ENCODE measurements at places on chromosomes 12 and 14.

DNA sequence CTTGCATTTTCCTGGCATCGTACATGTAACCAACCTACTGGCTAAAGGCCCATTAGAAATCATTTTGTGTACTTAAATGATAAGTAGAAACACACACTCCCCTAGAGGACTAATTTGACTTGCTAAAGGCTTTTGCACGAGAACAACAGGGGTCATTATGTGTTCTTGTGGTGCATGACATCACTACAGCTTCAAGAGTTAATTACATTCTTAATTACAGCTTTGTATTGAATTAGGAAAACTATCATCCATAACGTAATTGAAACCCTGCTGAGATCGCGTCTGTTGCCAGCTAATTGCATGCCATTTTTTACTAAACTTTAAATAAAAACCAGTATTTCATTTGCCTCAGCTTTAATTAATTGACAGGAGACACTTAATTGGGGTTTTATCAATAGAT lies 51.4 kb downstream of the TMEM132C start:
- no peak for DNase-seq

DNA sequence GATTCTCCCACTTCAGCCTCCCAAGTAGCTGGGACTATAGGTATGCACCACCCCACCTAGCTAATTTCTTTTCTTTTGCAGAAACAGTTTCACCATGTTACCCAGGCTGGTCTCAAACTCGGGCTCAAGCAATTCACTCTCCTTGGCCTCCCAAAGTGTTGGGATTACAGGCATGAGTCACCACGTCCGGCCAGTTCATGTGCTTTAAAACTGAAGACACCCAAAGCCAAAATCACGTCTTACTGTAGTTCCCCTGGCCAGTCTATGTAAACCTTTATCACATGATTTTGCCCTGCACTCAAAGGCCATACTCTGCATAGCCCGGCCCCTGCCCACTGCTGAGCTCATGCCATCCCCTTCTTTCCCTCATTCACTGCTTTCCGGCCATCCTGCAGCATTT lies 4.5 kb downstream of the ALKBH2 start:
- no peak for DNase-seq

DNA sequence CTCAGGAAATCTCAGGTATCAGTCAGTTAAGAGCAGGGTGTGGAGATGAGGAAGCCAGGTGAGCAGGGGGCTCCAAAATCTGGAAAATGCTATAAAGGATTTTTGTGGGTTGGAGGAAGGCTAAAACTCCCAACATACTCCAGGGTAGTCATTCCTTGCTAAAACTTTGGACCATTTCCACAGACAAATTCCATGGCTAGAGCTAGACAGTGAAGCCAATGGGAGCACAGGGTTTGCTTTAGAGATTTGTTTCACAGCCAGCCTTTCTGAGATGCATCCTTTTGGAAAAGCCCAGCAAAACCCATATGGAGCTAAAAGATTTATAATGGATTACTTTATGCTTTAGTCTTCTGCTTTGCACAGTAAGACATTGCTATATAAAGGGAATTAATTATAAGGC lies 146.5 kb downstream of the SAMD4A start:
- DNase-seq = no peak

GRCh38 chr12:128792398-128792797 lies 31.4 kb downstream of the SLC15A4 start:
- no peak for DNase-seq

GRCh38 chr14:102690509-102691286 lies 86.6 kb upstream of the TRAF3 start:
- no peak for DNase-seq

DNA sequence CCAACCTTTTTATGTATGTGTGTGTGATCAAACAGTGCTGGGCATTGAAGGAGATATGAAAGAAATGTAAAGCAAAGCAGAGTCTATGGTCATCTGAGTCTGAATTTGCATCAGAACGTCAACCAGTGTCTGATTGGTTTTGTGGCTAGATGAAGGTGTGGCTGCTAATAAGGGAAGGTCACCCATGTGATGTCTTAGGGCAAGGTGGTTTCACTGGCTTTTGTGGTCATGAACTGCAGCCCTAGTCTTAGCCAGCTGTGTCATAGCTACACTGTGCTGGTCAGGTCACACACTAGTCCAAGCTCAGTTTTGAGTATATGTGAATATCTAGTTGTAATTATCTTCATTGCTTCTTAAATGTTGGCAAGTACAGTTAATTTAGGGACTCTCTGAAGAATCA lies 105.8 kb downstream of the TGFB3 start:
- DNase-seq = no peak

GRCh38 chr12:111196532-111196931 lies 172.4 kb downstream of the PHETA1 start:
- no peak for DNase-seq

- DNase-seq = no peak
These were observed 74.2 kb downstream of the SMOC1 start for GRCh38 chr14:69953266-69953915.

- DNase-seq = no peak
These were observed 41.2 kb downstream of the SLC6A12 start for GRCh38 chr12:172732-173161.

GRCh38 chr14:76644855-76645518 lies 116.3 kb upstream of the VASH1 start:
- DNase-seq = no peak

GRCh38 chr12:122363782-122364181 lies 58.7 kb downstream of the CLIP1 start:
- DNase-seq = no peak

DNA sequence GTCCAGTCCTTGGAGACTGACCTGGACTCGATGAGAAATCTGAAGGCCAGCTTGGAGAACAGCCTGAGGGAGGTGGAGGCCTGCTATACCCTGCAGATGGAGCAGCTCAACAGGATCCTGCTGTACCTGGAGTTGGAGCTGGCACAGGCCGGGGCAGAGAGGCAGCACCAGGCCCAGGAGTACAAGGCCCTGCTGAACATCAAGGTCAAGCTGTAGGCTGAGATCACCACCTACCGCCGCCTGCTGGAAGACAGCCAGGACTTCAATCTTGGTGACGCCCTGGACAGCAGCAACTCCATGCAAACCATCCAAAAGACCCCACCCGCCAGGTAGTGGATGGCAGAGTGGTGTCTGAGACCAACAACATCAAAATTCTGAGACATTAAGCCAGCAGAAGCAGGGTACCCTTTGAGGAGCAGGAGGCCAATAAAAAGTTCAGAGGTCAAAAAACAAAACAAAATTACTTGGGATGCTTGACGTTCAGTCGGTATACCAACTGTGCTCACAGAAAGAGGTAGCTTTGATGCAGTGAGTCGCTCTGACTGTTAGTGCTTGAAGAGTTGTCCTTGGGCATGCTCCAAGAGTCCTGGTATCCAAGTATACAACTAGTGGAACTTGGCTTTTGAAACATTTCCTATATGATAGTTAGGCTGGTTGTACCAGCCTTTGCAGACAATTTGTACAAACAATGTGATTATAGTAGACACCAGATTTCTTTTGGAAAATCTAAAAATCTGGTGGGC lies 4.8 kb downstream of the MED6 start:
- no peak for DNase-seq

- DNase-seq = no peak
These were observed 3.9 kb upstream of the GPR162 start for GRCh38 chr12:6817662-6818157.

GRCh38 chr12:121753844-121754264 lies 39.6 kb downstream of the RHOF start:
- no peak for DNase-seq

DNA sequence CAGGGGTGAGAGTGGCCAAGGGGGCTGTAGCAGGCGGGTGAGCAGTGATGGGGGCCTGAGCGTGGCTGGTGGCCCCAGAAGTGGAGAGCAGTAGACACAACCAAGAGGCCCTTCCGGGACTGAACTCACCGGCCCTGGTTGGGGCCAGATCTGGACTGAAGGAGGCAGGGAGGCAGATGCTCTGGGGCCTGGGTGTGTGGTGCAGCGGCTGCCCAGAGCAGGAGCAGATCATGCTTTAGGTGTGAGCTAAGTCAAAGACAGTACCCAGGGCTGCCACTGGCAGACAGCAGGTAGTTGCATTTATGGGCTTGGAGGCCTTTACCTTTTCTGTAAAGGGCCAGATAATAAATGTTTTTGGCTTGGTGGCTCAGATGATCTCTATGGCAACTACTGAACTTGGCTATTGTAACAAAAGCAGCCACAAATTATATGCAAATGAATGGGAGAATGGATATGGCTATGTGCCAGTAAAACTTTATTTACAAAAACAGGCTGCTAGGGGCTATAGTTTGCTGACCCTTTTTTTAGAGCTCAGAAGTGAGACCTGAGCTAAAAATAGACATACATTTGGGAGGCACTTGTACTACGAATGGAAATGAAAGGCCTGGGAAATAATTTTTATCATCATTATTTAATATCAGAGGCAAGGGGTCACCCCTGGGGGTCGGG lies 25.6 kb downstream of the SETD1B start:
- DNase-seq = no peak

DNA sequence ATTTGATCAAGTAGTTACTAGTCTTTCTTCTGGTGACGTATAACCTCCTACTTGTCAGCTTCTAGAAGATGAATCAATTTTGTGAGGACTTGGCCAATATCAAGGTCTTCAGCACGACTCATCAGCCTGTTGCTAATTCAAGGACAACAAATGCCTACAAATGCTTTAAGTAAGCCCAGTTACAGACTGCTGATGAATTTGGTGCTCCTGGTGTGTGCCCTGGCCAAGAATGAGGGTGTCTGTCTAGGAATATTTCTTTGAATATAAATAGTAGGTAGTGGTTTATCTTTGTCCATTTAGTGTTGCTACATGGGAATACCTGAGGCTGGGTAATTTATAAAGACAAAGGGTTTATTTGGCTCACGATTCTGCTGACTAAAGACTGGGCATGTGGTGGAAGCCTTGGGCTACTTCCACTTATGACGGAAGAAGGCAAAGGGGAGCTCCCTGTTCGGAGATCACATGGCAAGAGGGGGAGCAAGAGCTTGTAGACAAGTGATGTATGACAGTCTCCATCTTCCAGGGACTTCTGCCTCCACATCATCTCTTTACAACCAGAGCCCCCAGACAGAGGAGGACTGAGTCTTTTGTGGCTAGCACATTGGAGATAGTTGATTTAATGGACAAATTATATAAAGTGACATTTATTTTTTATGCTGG lies 180.2 kb downstream of the CRADD start:
- no peak for DNase-seq

DNA sequence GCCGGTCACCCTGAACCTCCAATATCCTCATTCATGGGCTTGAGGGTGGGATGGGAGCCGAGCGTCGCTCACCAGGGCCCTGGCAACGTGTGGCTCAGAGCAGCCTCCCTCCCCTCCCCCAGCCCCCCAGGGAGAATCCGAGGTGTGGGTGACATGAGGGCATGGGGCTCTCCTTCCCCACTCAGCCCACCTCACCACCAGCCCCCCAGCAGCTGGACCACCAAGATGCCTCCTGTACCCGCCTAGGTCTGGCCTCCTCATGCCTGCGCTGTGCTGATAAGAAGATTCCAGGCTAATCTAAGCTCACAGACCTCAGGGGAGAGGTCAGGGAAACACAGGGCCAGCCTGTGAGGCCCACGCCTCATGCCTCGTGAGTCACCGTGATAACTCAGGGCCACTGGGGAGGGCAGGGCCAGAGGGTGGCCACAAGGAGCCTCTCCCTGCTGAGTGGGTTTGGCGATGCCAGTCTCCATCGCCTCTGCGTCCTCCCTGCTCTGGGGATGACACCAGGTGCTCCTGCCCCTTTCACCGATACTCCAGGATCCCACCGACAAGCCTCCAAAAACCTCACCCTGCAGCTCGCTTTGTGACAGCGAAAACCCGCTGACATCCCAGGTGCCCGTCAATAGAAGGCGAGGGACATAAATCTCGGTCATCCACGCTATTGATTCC lies 56.9 kb downstream of the TESC start:
- no peak for DNase-seq

DNA sequence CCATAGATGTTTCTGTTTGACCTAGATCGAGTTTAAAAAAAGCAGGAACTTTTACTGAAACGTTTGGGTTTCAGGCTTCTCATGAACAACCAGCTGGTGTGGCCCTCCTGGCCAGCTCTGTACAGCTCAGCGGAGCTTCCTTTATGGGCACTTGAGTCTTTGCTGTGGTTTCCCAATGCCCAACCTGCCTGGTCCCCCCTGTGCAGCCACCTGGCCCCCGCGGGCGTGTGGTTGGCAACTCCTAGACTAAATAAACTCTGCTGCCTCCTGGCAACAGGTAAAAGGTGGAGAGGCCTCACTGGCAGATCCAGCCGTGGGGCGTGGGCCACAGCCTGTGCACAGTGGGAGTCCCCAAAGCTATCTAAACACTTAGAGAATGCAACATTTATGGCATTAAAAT lies 38.7 kb downstream of the ADGRD1 start:
- DNase-seq = no peak

DNA sequence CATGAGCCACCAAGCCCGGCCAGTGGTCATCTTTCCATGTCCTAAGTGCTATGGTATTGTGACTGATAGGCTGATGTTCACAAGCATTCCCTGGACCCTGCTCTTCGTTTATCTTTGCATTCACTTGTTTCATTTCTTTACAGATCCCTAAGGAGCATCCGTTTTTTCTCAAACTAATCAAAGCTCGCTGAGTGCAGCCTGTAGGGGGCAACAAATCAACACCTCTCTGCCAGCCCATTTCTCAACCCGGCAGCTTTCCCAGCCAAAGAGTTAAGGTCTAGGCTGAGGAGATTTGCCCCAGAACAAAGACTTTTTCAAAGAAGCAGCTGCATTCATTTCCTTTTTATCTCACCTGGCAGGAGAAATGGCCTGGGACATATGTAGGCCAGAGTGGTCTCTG lies 12.1 kb downstream of the SIRT4 start:
- DNase-seq = no peak

DNA sequence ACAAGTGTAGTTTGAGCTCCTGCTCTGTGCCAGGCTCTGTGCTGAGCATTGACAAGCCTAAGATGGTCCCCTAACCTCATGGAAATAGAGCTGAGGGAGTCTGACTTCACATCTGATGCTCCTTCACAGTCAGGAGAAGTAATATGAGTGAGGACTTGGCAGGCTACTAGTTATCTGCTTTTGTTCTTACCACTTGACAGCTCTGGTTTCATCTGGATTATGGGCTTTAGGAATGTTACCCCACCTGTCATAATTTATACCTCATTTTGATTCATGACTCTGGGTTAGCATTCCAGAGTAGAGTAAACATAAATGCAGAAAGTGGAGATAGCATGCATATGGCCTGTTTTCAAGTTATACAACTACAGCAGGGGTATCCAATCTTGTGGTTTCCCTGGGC lies 40.5 kb downstream of the ATP6V1D start:
- DNase-seq = no peak

GRCh38 chr12:117743761-117744160 lies 225.0 kb downstream of the KSR2 start:
- DNase-seq = no peak

GRCh38 chr12:43325786-43326185 lies 226.2 kb downstream of the ADAMTS20 start:
- DNase-seq = no peak

DNA sequence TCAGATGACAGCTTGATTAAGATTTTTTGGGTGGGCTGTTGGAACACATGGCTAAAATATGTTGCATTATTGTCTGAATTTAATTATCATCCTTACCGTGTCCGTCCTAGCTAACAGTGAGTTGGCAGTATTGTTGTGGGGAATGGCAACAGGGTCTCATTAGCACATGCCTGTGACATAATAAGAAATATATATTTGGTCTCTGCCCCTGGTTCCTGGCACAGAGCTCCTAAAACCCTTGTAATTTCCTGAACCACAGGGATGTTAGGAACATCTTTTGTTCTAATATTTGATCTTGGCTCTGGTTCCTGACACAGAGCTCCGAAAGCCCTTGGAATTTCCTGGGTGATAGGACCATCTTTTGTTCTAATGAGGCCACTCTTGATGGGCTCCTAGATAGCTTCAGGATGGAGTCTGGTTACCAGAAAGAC lies 76.0 kb downstream of the SYNE2 start:
- no peak for DNase-seq

GRCh38 chr12:68733661-68734071 lies 12.3 kb upstream of the SLC35E3 start:
- no peak for DNase-seq

Data from CD4-positive, alpha-beta T cell treated with Interleukin-6 for 4 hours (primary cell).